ENCODE measurements at places on chromosomes 11 and 22.

GRCh38 chr11:110173811-110174644 lies 80.8 kb downstream of the ZC3H12C start:
- DNase-seq = peak; percentile 32

DNA sequence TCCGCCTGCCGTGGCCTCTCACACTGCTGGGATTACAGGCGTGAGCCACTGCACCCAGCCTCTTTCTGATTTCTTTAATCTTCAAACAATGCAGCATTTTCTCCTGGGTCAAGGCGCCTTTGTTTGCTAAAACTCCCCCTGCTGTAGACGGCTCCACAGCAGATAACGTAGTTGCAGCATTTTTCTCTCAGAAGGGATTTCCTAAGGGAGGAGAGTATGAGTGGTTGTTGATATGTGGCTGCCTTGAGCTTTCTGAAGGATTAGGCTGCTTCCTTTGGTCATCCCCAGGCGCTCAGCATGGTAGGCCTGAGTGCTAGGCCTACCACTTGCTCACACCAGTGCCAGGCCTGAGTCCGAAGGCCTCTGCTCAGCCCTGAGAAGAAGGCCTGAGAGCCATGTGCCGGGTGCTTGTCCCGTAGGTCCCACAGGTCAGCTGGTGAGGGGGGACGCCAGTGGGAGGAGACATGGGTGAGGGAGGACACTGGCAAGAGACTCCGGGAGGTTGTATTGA lies 18.1 kb downstream of the SMARCB1 start:
- no peak for DNase-seq

GRCh38 chr11:134055029-134055428 lies 13.8 kb upstream of the JAM3 start:
- no peak for DNase-seq

DNA sequence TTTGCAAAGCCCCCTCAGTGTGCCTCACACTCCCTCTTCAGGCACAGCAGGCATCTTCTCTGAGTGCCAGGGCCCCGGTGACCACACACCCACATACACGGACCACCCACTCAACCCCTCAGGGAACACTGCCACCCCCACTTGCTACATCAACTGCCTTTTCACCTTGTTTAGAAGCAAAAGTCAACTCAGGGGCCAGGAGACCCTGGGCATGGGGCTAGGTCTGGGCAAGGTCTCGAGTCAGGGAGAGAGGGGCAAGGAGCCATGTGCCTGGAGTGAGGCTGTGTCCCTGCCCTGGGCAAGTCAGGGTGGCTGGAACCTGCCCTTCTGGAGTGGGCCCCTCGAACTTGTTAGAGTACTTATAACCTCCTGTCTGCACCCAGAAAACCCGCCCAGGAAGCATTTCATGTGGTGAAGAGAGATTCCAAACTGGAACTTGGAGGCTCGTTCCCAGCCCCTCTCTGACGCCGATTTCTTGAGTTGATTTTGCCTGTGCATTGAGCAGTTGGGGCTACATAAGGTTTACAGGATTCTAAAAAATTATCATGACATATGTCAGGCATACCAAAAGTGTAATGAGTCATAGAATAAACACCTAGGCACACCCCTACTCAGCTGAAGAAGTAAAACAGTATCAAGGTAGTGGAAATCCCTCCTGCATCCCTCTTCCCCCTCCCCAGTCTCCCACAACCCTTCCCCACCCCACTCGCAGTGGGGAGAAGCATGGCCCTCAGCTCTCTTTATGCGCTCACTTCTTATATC lies 74.3 kb downstream of the MYEOV start:
- no peak for DNase-seq

GRCh38 chr22:48896766-48897644 lies 930.7 kb downstream of the BRD1 start:
- no peak for DNase-seq

GRCh38 chr11:70654016-70654415 lies 255.7 kb downstream of the CTTN start:
- no peak for DNase-seq

GRCh38 chr11:2779981-2780849 lies 80.4 kb upstream of the KCNQ1OT1 start:
- DNase-seq = no peak

DNA sequence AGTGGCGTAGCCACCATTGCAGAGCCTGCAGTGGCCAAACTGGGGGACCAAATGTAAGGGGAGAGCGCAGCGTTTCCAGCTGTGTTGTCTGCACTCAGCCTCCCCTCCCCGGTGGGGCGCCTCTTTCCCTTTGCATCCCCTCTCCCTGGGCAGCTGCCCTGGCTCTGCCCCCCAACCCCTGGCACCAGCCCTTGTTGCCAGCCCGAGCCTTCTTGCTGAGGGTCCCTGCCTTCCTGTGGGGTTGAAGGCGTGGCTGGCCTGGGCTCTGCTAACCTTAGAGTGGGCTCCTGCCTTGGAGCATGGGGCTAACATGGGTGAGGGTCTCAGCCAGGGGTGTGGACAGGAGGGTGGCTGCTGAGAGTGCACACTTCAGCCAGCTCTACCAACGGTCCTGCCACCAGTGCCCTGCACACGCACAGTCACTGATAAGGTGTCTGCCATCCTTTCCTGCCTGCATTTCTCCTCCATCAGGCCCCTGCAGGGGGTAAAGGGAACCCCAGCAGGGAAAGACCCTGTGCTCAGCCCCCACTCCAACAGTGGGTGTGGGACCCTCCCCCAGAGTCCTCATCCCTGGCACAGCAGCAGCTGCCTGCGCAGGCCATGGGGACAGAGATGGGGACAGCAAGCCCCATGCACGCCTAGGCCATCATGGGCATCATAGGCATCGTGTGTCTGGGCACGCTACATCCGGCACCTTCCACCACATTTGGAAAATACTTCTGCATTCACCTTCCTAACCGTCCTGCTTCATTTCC lies 43.5 kb downstream of the CERK start:
- no peak for DNase-seq

DNA sequence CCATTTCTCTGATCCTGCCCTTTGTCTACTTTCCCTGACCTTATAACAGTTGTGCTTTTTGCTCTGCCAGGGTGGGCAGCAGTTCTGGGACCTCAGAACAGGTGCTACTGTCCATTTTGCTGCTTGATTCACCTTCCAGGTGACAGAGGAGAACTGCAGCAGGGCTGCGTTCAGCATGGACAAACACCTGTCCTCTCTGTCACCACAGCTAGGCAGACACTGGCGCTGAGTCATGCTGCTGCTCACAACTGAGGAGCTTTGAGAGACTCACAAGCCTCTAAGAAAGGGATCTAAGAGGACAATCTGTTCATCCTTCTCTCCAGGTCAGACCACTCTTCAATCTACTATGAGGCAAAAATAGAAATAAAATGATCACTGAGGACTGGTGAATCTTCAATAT lies 1144.5 kb upstream of the CCDC90B start:
- DNase-seq = peak; percentile 2

DNA sequence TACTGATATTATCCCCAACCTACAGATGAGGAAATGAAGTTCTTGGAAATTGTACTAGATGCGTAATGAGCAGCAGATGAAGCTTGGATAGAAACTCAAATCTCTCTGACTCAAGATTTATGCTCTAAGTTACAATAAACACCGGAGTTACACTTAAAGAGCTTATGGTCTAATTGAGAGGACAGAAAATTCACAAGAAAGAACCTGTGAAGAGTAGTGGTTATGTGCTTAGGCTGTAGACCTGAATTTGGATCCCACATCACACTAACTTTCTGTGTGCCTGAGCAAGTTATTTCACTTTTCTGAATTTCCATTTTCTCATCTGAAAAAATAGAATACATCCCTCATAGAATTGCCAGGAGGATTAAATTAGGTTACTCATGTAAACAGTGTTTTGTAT lies 58.5 kb downstream of the FLI1 start:
- DNase-seq = no peak

DNA sequence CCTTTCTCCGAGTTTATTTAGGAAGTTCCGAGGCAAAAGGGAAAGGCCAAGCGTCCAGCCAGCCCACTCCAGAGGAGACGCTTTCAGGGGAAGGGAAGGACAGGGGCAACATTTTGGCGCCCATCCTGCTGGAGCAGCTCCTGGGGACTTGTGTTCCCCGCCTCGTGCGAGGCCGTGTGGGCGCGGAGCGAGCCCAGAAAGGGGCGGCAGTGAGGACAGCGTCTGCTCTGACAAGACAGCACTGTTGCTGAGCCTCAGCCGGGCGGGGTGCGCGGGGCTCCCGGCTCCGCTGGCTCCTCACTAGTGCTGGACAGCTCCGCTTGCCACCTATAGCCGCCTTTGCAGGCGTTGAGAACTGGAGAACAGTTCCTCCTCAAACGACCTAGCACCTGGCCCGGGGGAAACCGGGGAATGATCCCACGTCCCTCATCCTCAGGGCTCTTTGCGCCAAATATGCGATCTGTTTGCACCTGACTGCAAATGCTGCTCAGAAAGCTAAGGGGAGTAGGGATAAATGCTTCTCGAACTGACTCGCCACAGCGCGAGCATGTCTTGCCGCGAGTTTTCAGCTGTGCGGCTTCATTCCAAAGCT lies 722 bp upstream of the GUCY1A2 start:
- DNase-seq = peak; percentile 60

- DNase-seq = no peak
These were observed 833.8 kb downstream of the TBC1D22A start for GRCh38 chr22:47596176-47596690.

DNA sequence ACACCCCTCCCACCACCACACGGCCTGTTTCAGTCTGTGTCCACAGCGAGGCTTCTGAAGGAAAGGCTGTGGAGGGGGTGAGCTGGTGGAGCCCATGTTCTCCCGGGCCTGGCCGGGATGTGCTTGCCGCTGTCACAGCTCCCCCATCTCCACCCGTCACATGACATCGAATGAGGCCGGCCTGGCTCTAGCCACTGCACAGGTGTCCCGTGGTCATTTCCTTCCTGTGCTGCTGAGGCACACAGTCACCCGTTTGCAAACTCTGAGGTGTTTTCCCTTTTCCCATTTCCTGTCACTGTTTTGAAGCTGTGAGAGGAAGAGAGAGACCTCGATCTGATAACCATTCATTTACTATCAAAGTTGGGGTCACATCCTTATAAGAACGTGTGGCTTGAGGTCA lies 55.7 kb upstream of the CLDN5 start:
- no peak for DNase-seq

- DNase-seq = no peak
These were observed 6.3 kb downstream of the TRPC6 start for GRCh38 chr11:101577461-101577860.

DNA sequence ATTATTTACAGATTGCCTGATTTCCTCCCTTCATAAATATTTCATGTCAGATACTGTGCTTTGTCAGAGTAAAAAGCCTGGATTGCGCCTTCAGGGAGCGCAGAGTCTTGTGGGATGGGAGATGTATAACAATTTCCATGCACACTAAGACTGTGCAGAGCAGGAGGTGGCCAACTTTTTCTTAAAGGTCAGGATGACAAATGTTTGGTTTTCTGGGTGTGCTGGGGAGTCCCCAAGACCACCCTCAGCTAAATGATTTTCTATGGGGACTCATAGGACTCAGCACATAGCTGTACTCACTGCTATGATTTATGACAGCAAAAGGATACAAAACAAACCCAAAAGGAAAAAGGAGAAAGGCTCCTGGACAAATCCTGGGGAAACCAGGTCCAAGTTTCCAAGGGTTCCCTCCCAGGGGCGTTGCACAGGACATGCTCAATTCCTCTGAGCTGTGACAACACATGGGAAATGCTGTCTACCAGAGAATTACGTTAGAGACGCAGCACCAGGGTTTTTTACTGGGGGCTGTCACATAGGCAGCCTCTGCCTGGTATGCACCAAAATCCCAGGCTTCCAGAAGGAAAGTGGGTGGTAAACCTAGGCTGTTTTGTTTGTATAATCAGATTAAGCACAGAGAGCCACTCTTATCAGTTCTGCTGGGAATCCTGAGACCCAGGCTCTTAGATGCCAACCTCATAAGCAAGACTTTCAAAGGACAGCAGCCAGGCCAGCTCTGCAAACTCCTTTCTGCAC lies 59.1 kb downstream of the CSNK2A3 start:
- no peak for DNase-seq

DNA sequence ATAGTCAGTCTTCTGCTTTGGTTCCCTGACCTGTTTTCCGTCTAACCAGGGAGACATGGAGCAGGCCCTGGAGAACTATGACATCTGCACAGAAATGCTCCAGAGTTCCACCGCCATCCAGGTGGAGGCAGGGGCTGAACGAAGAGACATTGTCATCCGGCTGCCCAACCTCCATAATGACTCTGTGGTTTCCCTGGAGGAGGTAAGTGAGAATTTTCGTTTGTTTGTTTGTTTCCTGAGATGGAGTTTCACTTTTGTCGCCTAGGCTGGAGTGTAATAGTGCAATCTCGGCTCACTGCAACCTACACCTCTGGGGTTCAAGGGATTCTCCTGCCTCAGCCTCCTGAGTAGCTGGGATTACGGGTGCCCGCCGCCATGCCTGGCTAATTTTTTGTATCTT lies 52.9 kb downstream of the CABIN1 start:
- no peak for DNase-seq

DNA sequence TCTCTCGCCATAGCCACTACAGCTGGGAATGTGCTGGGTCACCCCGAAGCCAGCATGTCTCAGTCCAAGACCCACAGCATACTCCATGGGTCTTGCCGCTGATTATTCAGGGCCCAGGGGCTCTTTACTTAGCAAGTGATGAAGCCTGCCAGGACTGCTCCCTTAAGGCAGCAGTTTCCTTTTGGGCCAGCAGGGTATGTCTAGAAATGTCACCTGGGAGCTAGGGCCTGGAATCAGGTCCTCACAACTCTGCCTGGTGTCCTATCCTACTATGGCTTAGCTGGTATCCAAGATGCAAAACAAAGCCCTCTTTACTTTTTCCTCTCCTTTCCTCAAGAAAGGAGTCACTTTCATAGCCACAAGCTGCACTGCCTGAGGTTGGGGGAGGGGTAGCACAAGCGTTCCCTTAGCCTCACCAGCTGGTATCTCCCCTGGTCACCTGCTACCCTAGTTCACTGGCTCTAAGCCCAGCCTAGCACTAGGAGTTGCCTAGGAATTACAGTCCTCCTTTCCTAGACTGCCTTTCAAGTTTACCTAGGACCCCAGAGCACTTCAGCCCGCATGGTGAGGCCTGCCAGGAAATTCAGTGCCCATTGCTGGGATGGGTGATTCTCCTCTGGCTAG lies 22.6 kb upstream of the NCR3LG1 start:
- no peak for DNase-seq

GRCh38 chr11:126140926-126141280 lies 70.5 kb downstream of the RPUSD4 start:
- DNase-seq = no peak

- no peak for DNase-seq
These were observed 58.3 kb downstream of the CDKN1C start for GRCh38 chr11:2827256-2827655.

DNA sequence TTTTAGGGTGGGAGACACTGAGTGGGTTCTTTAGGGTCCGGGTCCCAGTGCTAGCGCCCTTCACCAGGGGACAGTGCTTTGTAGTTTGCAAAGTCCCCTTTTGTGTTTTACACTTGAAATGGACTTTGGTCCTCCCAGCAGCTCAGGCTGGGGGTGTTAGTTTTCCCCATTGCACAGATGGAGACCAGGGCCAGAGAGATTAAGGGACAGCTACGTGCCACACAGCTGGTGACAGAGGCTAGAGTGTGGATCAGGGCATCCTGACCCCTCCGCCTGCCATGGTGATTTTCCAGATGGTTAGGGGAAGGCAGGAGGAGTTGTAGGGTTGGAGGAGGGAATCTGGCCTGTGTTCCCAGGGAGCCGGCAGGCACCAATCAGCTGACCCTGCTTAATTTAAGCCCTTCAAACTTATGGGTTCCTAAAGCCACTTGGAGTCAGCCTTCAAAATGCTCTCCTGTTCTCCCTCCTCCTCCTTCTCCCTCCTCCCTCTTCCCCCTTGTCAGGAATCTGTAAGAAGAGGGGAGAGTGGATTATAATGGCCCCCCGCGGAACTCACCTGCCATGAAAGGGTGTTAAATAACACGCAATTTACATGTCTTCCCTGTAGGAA lies 22.5 kb upstream of the MPPED1 start:
- no peak for DNase-seq

All from anterior cingulate cortex (tissue), 58 donors.